ENCODE measurements at places on chromosomes 7 and 10.

- no peak for DNase-seq
These were observed 6.0 kb downstream of the SKIDA1 start for GRCh38 chr10:21519397-21519933.

DNA sequence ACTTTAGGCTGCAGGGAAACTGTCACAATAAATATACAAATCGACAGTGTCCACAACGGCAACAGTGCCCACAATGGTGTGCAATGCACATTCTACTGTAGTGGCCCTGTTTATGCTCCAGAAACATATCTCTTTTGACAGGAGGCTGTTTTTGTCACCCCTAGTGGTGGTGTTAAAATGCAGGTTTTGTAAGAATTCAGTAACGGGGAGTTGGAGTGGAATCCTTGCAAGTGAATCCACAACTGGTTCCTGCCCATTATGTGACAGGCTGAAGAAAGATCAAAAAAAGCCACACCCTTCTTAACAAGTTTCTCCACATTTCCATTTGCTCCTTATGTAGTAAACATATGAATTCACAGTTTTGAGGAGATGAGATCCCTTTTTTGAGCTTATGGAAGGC, 58.5 kb downstream of the BEND7 start:
- DNase-seq: no peak

- DNase-seq: no peak
These were observed 41.5 kb upstream of the PDGFA start for GRCh38 chr7:560966-561630.

DNA sequence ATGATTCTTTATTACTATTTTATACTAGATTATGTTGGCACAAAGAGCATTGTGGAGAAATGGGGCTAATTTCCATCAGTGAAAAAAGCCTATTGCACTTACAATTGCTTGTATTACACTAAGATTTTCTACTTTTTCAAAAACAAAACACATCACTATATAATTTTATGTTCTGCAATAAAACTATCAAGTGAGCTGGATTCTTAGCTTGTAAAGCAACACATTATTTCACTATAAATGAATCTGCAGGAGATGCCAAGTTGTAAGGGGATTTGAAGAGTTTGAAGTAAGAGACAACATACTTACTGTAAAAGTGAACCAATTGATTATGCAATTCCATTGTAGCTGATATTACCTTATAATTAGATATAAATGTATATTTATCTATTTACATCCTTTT, 333.3 kb upstream of the SEMA3D start:
- no peak for DNase-seq

DNA sequence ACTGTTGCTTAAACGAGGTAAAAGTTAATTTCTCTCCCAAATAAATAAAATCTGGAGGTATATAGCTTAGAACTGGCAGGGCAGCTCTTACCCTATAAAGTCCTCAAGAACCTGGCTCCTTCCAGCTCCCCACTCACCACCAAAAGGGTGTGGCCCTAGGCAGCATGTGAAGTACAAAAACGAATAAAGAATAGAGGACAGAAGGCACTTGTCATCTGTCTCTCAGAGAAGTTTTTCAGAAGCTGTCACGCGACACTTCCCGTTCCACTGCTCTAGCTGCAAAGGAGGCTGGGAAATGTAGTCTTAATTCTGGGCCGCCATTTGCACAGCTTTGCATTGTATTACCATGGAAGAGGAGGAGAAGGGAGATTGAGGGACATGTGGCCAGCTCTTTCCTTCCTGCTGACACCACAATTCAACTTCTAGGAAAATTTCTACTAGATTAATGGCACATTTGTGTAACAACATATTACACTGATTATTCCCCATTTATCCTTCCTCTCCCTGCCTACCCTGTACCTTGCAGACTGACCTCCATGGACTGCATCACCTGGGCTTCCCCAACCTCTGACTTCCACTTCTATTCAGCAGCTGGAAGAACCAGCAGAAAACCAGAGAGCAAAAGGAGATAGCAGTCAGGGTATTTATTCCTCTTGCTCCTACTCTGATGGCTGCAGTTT, 62.2 kb downstream of the CCDC71L start:
- peak; percentile 49 for DNase-seq

DNA sequence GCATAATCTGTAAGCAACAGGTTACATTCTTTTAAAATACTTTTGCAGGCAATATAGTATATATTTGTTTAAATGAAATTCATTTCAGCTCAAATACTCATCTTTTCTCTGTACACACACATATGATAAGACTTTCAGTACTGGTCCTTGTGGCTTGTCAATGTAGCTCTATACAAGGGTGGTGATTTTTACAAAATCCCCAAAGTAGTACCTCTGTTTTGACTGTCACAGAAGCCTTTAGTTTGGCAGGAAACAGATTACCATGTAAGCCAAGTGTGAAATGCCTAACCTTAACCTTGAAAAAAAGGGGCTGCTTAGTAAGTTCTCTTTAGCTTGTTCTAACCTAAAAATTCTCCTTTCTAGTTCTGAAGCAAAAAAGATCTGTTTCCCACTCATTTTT, 87.9 kb downstream of the KCND2 start:
- DNase-seq: no peak

DNA sequence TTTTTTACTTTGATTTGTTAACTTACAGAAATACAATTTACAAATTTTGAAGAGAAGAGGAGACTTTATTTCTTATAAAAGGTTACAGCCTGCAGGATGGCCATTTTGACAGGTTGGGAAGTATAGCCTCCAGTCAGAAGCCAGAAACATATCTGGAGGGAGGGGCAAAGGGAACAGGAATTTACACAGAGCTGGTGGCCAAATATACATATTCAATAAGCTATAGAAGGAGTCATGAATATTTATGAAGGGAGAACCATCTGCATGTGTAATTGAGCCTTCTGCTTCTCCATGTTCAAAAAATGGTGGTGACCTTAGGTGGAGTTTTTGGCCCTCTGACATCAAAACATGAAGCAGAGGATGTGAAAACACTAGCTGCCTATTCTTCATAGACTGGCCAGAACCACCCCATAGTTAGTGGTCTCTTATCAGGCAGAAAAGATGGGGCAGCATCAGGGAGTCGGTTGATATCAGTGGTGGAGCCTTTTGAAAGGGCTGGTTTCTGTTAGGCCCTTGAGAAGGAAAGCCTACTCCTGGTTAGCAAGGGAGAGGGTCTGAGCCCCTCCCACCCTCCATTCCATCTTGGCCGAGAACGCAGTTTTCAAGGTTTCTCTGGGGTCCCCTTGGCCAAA, 57.2 kb downstream of the ENTPD1 start:
- DNase-seq: no peak

Measured in activated CD4-positive, alpha-beta T cell treated with anti-CD3 and anti-CD28 coated beads, Interleukin-2, amount 50 U/mL, for 4 hours (primary cell).